ENCODE measurements at places on chromosomes 3 and 15.
A peak's percentile ranks its signal among the peaks of the same experiment; 100 is the strongest.

DNA sequence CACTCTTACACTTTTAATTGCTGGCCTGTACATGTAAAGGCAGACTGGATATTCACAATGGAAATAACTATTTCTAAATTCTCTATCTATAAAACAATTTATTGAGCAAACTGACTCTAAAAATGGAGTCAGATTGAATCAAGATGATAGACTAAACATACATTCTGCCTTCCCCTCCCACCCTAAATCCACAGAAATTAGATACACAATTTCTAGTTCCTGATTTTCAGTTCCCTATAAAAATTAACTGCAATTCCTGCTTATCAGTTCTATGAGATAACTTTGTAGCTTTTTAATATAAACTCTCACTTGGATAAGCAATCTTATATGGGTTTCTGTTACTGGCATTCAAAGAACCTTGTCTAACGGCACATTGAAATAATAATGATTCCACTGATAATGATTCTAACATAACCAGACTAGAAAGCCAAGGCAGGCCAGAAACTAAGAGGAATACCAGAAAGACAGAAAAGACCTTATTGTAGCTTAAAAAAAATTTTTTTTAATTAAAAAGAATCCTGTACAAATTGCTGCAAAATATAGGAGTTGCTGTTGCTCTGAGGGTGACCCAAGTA lies 33.1 kb downstream of the TBC1D5 start:
- DNase-seq, result no peak

DNA sequence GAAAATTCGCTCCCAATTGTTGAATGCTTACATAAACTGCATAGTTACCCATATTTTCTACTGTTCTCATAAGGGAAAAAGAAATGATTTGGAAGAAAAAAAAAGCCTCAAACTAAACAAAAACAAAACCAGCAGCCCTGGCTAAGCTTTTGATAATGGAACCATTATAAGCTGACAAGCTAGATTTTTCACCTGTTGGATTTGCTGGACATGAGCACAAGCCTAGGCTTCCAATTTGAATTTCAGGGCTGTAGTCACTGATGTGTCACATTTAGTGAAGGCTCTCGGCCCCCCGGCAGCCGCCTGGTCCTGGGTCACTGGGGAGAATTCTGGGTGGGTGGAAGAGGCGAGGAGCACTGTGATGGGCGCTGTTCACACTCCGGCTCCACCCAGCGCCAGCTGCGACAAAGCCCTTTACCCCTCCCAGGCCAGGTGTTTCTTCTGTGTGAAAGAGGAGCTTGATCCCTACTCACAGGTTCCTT lies 4.6 kb downstream of the FBXL22 start:
- no peak for DNase-seq

DNA sequence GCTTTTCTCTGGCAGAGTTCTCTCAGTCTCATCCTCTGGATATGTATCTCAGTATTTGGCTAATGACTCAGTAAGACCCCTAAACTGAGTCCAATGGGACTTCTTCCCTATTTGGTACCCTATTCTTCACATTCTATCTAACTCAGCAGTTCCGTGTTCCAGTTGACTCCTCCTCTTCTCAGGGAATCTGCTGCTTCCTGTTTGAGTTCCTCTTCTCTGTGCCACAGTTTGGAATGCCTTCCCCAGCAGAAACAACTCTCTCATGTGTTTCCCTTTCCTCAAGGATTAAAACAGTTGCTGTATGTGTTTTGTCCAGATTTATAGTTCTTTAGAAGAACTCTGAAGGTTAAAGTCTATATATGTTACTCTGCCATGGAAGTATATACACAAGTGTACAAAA lies 344.0 kb upstream of the RARB start:
- DNase-seq, result no peak

DNA sequence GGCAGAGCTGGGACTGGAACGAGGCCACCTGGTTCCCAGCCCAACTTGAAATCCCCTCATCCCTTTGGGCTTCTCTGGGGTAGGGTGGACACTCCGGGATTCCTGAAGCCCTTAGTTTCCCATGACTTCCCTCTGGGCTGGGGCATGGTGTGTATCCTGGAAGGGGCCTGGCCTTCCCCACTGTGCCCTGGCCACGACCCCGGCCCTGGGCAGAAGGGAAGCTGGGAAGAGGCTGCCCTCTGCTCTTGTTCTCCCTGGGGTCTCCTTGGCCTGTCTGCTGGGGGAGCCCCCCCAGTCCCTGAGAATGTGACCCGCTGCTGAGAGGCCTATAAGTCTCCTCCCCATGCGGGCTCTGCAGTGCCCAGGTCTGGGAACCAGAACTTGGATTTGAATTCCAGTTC lies 104.9 kb downstream of the LINGO1 start:
- DNase-seq, result no peak

- DNase-seq, result no peak
These were observed 42.1 kb downstream of the CDCP1 start for GRCh38 chr3:45103753-45104714.

DNA sequence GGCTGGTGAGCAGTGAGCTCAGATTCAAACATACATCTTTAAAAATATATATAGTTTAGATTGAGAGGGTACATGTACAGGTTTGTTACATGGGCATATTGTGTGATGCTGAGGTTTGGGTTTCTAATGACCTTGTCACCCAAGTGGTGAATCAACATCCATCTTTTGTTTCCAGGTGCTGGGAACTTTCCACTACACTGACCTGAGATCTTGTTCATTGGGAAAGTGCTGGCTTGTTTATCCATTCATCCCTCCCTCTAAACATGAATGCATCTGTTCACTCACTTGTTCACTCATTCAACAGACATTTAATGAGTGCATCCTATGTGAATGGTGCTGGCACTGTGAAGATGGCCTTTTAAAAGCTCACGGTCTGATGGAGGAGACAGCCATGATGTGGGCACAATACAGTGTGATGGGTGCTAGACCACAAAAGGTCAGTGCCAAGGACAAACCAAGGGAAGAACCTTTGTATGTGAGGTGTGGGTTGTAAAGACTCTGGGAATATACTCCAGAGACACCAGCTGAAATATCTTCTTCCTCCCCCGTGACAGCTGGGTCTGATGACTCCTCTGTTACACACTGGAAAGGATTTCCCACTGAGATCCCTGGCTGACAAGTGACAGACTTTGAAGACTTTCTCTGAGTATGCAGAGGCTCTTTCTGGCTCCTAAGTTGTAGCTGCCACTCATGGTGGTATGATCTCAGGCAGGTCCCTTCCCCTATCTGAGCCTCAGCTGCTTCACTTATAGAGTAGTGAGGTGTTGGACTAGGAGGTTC lies 16.2 kb upstream of the ITGA11 start:
- DNase-seq, result no peak

DNA sequence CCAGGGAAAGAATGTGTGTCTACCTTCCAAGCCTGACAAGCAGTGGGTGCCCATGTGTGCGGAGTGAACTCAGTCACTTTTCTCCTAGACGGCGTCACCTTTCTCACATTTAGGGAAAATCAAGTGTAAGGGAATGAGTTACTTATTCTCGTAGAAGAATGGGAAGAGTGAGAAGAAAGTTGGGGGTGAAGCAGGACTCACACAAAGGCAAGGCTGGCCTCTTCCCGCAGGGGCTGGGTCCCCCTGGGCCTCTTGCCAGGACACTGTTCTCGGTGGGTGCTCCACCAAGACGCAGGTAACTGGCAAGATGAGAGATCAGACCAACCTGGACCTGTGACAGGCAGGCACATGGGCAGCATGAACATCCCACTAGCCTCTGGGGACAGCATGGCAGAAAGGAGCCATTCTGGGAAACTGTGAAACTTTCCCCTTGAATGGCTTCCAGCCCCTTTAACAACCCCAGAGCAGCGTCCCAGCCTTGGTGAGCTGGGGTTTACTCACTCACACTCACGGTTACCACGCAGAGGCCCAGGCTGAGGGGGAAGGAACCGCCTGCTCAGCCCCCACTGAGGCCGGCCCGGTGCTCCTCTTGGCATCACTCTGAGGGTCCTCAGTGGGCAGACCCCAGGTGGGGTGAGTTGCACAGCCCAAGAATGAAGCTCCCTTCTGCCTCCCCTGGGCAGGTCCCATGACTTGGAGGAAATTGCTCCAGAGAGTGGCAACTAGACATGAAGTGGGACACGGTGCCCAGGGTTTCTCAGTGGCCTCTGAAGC lies 15.0 kb upstream of the SRP14 start:
- no peak for DNase-seq

DNA sequence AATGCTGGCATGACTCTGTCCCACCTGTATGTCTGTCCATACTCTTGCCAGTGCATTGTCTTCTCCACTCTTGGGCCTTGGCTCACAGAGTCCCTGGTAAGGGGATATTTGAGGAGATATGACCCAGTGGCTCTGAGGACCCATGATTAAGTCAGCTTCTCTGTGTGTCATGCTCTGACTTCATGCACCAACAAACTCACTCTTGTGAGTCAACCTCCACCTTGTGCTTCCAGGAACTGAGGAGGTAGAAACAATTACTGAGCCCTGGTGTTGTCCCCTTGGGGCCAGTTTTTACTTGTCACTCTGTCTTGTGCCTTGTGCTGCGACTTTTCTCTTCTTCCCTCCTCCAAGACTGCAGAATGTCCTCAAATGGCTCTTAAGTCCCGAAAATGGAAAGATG lies 127.1 kb downstream of the ABHD5 start:
- DNase-seq, result peak; percentile 6

- DNase-seq, result peak; percentile 77
These were observed 6.1 kb downstream of the CD96 start for GRCh38 chr3:111548092-111548491.

GRCh38 chr3:78123058-78123457 lies 1083.2 kb downstream of the ROBO2 start:
- no peak for DNase-seq

- no peak for DNase-seq
These were observed 66.2 kb downstream of the THRB start for GRCh38 chr3:24428481-24428880.

DNA sequence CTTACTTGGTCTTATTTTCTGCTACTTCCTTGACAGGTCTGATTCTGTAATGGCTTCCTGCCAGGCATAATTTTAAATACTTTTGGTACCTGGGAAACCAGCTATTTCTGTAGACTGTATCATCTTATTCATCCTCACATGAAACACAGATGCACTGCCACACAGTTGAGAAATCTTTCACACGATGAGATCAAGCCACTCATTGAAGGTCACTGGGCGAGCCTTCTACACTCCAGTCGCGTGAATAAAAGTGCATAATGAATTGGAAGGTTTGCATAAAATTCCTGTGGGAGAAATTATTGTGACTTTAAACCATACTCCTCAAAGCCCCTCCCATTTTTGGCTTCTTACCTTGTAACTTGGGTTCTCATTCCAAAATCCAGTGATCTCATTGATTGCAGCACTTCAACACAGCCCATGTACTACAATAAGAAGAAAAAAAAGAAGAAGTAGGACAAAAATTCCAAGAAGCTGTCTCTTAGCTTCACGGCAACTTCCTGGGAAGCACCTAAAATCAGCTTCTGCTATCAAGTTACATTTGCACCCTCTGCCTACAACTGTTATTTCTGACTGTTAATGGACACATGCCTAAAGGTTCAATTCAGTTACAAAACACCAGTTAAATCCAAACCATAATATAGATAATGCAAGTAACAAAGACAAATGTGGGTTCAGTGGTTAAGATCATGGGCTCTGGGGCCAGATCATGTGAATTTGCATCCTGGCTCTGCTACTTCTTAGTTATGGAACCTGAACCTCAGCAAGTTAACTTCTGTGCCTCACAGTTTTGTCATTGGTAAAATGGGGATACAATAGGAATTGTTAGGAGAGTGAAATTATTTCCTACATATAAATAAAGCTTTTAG lies 39.0 kb downstream of the SHC4 start:
- DNase-seq, result peak; percentile 50

DNA sequence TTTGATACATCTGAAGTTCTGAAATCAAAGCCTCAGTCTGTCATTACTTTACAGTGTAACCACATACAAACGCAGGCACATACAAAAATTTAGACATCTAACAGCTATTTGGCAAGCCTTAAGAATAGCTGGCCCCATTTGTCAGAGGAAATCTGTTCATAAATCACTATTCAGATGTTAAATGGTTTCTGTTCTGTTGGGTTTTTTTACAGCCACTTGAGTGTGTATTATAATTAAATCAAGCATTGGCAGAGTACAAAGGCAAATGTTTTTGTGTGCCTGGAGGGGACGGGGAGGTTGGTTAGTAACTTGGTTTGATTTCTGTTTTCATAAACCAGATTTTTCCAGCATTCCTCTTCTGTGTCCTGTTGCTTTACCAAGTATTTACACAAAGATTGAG lies 24.1 kb downstream of the PIGB start:
- no peak for DNase-seq

- DNase-seq, result no peak
These were observed 25.9 kb upstream of the CAPN7 start for GRCh38 chr3:15180042-15180611.

GRCh38 chr3:166455744-166456143 lies 618.5 kb upstream of the BCHE start:
- DNase-seq, result no peak

DNA sequence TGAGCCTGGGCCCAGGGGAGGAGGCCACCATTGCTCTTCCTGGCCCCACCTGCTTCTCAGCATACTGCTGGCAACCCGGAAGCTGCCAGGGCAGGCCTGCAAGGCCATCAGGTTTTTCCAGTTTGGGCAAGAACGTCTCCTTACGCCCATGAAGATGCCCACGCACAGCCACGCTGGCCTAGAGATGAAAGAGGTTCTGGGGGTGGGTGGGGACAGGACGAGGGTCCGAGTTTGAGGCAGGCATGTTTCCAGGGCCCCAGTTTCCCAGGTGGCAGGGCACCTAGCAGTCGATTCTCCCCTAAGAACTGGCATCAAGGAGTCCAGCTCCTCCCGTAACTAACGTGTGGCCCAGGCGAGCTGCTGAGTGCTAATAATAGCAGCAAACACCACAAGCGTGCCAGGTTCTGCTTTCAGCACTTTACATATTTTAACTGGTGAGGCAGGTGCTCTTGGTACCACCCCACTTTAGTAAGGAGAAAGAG lies 45.8 kb downstream of the ZNF710 start:
- DNase-seq, result no peak

GRCh38 chr3:71421475-71421819 lies 162.1 kb downstream of the FOXP1 start:
- no peak for DNase-seq

GRCh38 chr3:170414202-170414663 lies 4.4 kb upstream of the CLDN11 start:
- peak; percentile 68 for DNase-seq

- no peak for DNase-seq
These were observed 31.4 kb downstream of the GPD1L start for GRCh38 chr3:32137870-32138269.

DNA sequence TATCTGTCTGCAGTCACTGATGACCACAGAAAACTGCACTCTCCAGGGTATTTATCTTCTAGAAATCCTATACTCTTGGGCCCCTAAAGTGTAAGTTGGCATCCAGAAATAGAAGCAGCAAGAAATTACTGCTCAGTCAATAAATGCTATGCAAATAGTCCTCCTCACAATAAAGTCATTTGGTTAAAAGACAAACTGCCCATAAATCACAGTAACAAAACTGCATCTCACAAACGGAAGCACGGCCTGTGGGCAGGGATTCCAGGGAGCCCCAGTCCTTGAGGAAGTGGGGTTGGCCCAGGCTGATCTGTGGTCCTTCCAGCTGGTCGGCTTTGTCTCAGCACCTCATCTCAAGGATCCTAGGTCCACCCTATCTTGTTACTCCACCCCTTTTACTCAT lies 29.7 kb upstream of the SPATA12 start:
- DNase-seq, result no peak
